Omental fat pad (tissue), 4 donors: ENCODE measurements at places on chromosomes 3 and 15.

DNA sequence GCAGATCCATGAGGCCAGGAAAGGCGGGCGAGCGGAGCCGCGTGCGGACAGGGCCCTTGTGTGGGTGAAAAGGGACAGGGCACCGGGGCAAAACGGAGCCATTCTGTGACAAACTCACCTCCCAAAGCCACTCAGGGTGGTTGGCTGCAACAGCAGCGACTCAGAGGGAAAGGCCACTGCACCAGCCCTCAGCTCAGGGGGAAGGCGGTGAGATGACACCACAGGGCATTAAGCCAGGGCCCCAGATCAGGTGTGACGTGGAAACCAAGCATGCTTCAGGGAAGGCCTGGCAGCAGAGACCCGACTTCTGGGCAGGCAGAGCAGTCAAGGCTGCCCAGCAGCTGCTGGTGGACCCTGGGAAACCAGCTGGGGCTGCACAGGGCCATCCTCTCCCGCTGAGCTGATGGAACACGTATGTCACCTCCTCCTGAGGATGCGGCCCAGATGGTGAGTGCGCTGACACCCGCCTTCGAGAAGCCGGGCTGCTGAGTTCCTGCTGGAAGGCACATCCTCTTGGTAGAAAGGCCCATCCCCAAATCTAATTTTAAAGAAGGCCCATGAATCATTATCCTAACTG lies 82.3 kb downstream of the CHSY1 start:
- no peak for DNase-seq

- no peak for DNase-seq
Observed at GRCh38 chr15:71066983-71067382, 48.3 kb upstream of the THSD4 start.

- no peak for DNase-seq
Observed at GRCh38 chr3:69737392-69737791, 1.9 kb upstream of the MITF start.

GRCh38 chr3:65004306-65004705 lies 316.5 kb upstream of the ADAMTS9 start:
- no peak for DNase-seq

GRCh38 chr15:31326875-31327668 lies 437 bp downstream of the KLF13 start:
- no peak for DNase-seq

DNA sequence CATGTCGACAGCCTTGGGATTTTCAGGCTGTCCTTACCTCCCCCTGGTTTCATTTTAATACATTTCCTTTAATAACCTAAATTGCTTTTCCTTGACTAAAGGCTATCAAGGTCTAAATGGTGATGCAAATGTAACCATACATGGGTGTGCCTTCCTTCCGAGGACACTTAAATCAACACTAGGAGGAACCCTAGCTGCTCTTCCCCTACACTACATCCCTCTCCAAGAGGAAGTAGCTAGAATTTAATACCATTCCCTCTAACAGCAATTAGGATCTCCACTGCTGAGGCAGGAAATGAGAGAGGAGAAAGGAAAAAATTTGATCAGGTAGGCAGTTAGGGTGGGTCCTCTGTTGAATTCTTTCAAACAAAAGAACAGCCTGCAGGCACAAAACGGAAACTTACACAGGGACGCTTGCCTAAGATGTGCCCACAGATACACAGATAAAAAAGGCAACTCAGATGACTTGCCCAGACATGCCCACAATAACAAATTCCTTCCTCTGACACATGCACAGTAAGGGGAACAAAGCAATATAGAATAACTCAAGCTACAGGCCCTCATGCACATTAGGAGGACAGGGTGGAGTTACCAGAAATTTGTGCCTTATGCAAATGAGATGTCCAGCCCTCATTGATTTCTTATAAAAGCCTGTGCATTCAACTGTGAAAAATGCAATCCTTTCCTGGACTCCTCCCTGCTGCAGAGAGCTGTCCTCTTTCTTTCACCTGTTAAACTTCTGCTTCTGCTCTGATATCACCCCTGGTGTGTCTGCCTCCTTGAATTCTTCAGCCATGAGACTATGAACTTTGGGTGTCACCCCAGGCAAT lies 1024.4 kb upstream of the CADM2 start:
- DNase-seq, result no peak

GRCh38 chr3:47847801-47848518 lies 45.0 kb downstream of the DHX30 start:
- no peak for DNase-seq

DNA sequence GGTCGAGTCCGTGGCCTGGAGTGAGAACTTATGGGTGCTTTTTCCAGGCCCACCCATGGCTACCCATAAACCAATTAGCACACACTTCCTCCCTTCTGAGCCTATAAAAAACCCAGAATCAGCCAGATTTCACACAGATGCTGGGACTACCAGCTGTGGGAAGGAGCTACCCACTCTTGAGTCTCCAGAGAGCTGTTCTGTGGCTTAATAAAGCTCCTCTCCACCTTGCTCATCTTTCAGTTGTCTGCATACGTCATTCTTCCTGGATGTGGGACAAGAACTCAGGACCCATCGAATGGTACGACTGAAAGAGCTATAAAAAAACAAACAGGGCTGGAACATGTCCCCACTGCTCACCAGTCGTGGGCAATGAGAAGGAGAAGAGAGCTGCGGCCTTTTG lies 555.4 kb upstream of the CCDC54 start:
- DNase-seq, result no peak

DNA sequence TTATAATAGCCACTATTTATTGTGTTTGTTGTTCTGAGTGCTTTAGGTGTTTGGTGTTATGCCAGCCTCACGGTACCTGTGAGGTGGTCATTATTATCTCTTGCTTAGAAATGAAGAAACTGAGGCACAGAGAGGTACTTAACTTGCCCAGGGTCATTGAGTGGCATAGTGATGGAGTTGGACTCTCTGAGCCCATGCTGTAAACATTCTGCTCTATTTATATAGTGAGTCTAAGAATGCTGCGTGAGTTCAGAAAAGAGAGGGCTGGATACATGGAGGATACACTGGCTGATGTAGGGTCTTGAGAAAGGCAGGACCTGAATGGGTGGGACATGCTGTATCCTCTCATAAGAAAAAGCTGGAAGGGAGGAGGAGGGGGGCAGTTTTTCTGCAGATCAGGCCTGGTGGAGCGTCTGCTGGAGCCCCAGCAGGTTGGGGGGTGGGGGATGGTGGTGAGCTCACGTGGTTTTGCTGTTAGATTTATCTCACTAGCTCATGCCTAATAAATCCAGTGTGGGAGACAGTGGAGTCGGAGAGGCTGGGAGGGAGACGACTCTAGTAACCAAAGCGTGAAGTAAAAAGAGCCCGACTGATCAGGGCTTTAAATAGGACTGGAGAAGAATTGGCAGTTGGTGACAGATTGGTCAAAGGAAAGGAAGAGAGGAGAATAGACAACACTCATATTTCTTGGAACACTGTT lies 16.0 kb downstream of the MED12L start:
- DNase-seq, result no peak

- no peak for DNase-seq
Observed at GRCh38 chr15:97903971-97904572, 56.4 kb upstream of the ARRDC4 start.

DNA sequence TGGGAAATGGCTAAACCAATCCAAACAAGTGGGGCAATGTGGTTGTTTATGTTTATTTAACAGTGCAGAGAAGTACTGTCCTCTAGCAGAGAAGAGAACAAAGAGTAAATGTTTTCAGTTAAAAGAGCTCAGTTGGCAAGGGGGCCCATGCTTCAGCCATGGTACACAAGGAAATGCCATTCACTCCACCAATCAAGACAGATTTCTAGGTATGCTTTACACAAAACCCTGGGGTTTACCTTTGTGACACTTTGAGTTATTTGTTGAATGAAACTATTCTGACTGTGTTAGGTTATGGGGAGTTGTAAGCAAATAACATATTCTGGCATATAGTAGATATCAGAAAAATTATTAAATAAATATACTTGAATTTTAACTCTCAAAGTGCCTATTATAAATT lies 228.5 kb upstream of the MME start:
- no peak for DNase-seq

GRCh38 chr3:195210266-195210973 lies 60.5 kb downstream of the XXYLT1 start:
- no peak for DNase-seq

GRCh38 chr3:177096615-177097014 lies 100.7 kb downstream of the TBL1XR1 start:
- no peak for DNase-seq

DNA sequence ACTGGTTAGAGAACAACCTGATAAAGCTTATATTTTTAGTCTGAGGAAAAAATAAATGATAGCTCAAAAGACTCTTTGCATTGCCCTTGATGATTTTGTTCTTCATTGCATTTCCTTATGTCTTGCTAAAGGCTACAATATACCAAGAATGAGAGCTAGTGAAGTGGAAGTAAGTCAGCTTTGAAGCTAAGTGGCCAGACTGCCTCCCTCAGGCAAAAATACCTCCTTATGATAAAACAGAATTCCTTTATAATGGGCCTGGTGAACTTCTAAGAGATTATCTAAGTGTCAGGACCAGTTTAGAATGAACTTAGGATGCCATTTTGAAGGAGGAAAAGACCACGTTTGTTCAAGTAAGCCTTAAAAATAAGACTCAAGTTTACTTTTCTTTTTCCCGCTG lies 678.4 kb downstream of the ROBO2 start:
- no peak for DNase-seq

- DNase-seq, result no peak
Observed at GRCh38 chr3:158167737-158168557, 58.1 kb downstream of the RSRC1 start.

- DNase-seq, result no peak
Observed at GRCh38 chr3:195886181-195887141, 21.9 kb downstream of the TNK2 start.
